ENCODE measurements at places on chromosomes 12 and 14.
A peak's percentile ranks its signal among the peaks of the same experiment; 100 is the strongest.

DNA sequence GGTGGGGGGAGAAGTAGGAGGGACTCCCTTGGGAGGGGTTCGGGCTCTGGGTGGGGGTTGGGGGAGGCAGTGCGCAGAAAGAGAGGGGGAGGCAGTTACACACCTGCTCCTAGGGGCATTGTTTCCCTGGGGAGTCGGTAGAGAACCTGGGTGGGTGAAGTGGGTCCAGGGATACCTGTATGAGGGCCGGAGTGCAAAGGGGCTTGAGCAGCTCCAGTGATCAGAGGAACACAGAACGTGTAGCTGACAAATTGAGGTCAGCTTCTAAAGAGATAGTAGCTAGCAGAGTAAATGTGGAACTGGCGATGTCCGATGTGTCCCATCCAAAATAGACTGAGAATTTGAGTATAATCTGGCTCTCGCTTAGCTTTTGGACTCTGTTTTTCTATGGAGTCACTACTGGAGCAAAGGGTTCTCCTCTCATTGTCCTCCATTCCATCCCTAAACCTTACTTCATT is 502 bp downstream of the SMARCD1 start:
- no peak for DNase-seq
- H3K27me3 ChIP-seq, result no peaks in the 10 kb centered on the region
- H3K36me3 ChIP-seq, result peaks cover 12% of the 10 kb centered on the region
- peaks cover 31% of the 10 kb centered on the region for H3K4me1 ChIP-seq

DNA sequence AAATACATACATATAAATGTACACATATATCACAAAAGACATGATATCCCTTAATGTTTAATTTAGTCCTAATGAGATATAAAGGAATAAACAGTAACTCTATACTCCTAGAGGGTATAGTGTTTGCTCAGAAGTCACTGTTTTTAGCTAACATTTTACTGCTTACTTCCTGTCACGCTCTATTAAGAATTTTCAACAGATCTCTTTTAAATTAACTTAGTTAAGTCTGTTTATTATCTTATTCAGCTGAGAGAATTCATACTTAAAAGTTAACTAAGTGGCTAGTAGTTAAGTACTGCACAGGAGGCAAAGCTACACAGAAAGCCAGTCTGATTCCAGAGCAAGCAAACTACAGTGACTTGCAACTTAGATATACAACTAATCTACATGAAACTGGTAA is 39.9 kb downstream of the GXYLT1 start:
- no peak for DNase-seq
- H3K4me1 ChIP-seq, result no peaks in the 10 kb centered on the region
- H3K4me3 ChIP-seq, result no peak overlapping the region
- H3K27ac ChIP-seq, result no peak overlapping the region
- no peaks in the 10 kb centered on the region for H3K27me3 ChIP-seq
- peaks cover 5% of the 10 kb centered on the region for H3K36me3 ChIP-seq

DNA sequence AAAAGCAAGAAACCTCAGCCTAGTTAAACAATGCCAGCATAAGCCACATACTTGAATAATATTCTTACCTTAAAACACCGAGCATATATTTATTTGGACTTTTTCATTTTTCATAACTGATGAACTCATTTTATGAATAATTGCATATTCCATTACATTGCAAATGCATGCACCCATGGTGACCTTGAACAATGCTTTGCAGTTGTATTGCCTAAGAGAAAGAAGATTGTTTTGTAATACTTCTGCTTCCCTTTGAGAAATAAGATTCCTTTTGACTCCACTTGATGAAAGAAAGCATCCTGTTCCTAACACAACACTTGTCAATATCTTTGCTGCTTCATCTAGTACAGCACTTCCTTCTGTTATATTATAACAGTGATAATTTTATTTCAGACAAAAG is 1182.2 kb downstream of the FLRT2 start:
- H3K4me3 ChIP-seq, result no peak overlapping the region
- no peaks in the 10 kb centered on the region for H3K36me3 ChIP-seq

GRCh38 chr14:53842938-53843337 is 113.7 kb downstream of the BMP4 start:
- DNase-seq, result no peak
- no peaks in the 10 kb centered on the region for H3K27me3 ChIP-seq
- no peaks in the 10 kb centered on the region for H3K36me3 ChIP-seq

DNA sequence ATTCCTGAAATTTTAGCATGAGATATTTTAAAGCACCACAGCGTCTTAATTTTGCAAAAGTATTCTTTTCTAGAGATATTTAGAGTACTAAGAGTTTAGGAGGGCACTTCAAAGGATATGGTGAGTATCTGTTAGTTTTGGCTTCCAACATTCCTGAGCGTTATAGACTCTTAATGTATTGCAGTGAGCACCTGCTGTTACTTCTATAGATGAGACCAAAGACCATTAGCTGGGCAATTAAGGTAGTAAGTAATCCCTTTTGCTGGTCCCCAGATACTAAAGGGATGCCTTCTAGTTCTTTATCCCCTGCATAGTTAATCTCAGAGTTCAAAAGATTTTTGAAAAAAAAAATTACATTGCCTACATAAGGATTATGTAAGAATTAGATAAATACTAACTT is 975.6 kb downstream of the GALC start:
- H3K27ac ChIP-seq, result no peak overlapping the region
- DNase-seq, result no peak
- no peak overlapping the region for H3K4me3 ChIP-seq
- H3K4me1 ChIP-seq, result no peaks in the 10 kb centered on the region
- H3K36me3 ChIP-seq, result no peaks in the 10 kb centered on the region

- H3K4me1 ChIP-seq, result peaks cover 65% of the 10 kb centered on the region
- H3K27me3 ChIP-seq, result peaks cover 66% of the 10 kb centered on the region
- no peaks in the 10 kb centered on the region for H3K36me3 ChIP-seq
- H3K4me3 ChIP-seq, result peak overlapping the region; percentile 63
- no peak for DNase-seq
Measured at GRCh38 chr14:105475269-105476096, 862 bp downstream of the CRIP2 start.

All from transverse colon (tissue), 4 donors.